SK-N-DZ (cell line): ENCODE measurements at places on chromosomes 7 and 10.
A peak's percentile ranks its signal among the peaks of the same experiment; 100 is the strongest.

- no peak for DNase-seq
These were observed 1.8 kb upstream of the ATG9B start for GRCh38 chr7:151025924-151026671.

DNA sequence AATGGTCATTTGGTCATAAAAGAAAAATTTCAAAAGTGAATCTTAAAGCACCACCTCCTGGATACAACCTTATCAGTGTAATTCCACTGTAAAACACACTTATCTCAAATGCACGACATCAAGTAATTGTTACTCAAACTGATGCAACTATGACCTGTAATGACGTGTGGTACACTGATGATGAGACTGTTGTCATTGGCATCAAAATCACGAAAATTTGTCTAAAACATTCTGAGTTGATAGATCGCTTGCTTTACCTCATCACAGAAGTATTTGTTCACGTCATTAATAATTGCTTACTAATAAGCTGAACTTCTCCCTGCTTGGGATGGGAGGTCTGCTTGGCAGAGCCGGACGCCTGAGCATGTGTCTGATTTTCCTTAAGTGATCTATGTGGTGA, 221.8 kb upstream of the KLF6 start:
- DNase-seq = no peak

- DNase-seq = peak; percentile 13
These were observed 55.5 kb upstream of the LHFPL3 start for GRCh38 chr7:104272767-104273384.

GRCh38 chr10:133060466-133060865, 27.3 kb upstream of the ADGRA1 start:
- DNase-seq = no peak

DNA sequence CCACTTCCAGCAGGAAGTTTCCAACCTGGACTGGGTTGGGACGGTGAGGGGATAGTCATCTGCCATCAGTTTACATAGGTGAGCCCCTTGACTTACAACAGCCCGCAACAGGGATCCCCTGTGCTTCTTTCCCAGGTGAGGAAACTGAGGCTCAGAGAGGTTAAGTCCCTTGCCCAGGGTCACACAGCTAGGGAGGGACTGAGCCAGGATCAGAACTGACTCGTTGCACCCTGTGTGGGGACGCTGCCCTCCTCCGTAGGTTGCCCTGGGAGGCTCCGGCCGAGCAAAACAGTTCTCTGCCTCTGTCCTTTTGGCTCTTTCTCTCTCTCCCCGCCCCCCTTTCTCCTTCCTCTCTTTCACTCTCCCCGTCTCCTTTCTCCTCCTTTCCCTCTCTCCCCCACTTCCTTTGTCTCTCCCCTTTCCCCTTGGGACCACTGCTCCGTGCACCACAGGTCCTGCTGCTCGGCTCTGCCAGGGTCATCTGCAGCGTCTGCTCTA, 117.4 kb upstream of the PPIF start:
- DNase-seq = no peak

DNA sequence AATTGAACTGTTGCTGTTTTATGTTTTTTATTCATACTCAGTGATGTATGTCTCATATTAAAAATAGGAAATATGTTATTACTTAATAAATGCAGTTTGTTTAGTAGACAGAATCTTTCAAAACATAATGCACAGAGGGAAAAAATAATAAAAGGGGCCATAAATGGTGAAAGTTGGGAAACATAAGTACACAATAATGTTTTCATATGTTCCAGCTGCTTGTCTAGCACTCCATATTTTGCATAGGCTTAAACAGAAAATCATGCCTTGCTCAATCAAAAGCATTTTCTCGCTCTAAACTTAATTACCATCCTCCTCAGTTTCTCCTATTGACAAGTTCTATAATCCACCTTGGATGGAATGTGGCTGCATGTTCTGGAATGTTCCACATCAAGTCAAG, 333.2 kb downstream of the PLXNA4 start:
- no peak for DNase-seq

GRCh38 chr10:117960345-117960935, 86.3 kb downstream of the RAB11FIP2 start:
- DNase-seq = no peak

GRCh38 chr7:109044691-109045090, 475.0 kb downstream of the DNAJB9 start:
- DNase-seq = no peak

DNA sequence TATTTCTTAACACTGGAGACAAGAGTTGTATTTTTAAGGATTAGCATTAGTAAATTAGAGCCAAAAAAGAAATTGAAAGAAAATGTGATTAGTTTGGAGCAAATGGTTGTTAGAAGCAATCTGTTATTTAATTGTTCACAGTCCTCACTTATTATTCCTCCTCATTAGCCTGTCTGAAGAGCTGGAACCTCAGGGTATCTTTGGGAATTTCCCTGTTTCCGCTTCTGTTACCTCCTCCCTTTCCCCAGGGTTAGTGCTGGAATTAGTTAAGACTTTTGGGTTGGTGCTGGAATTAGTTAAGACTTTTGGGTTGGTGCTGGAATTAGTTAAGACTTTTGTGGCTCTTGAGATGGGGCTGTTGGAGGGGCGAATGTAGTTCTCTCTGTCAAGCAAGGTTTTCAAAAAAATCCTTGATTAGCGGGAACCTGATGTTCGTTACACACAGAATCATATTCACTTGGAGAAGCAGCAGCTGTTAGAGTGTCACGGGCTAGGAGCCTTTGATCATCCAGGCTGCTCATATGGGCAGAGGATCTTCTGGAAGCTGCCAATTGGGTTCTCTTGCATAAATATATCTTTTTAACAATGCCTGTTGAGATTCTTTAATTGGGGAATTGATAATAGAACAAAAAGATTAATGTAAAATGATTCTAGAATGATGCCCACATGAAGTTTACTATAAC, 251.0 kb upstream of the NPSR1 start:
- DNase-seq = no peak

- DNase-seq = no peak
These were observed 1.8 kb downstream of the GDI2 start for GRCh38 chr10:5811387-5811821.

DNA sequence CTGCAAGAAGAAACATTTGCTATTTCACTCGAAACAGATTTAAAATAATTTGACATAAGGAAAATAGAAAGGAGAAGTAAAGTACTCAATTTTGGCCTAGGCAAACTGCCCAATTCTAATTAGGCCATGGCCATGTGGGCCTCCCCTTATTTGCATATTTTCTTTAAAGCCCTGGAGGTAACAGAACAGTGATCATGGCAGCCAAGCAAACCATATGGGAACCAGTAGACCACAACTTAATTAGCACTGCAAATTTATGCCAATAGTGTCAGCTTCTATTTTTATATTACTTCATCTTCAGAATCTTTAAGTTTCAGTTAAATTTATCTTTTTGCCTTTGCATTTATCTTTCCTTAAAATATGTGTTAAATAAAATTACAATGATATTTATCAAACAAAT, 63.3 kb upstream of the THSD7A start:
- DNase-seq = no peak

DNA sequence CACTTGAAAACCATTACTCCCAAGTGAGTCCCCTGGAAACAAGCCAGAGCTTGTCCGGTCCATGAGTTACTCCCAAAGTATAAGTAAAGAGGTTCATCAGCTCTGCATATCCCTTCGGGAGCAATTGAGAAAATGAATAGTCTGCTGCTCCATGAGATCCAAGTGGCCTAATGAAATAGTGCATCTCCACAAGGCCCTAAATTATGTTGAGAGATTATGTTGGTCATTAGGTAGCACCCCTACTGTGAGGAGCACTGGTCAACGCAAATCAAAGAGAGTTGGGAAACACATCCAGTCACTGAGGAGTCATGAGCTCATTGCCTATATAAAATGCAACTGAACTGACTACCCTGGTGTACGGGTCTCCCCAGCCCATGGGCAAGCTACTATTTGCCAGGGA, 205.5 kb upstream of the AOAH start:
- DNase-seq = no peak

- DNase-seq = no peak
These were observed 214.6 kb upstream of the PFKP start for GRCh38 chr10:2852574-2853323.

DNA sequence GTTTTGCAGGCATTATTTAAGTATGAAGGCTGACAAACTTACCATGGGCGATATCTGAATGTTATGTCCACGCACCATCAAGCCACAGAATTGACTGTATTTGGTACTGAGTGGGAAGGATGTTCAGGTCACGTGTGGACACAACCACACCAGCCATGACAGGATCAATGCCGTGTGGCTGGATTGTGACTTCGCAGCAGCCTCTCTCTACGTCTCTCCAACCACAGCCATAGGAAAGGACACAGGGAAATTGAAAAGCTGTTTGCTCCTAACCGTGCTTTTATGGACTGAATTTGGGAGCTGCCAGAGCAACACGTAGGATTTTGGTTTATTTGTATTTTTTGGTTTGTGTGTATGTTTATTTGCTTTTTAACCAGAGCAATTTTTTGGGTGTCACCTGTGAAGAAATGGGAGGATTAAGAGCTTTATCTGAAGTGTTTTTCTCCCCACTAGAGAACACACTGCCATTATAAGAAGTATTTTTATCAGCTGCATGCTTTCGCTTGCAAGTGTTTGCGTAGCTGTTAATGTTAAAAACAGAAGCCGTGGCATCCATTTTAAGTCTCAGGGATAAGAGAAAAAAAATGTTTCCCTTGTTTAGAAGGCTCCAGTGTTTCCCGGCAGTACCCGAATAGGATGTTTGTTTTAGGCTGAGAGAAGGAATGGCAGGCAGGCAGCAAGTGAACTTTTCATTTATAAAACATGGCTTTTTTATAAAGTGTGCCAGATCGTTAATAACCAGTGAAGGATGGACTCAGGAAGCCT, 401.1 kb upstream of the NFE2L3 start:
- no peak for DNase-seq

DNA sequence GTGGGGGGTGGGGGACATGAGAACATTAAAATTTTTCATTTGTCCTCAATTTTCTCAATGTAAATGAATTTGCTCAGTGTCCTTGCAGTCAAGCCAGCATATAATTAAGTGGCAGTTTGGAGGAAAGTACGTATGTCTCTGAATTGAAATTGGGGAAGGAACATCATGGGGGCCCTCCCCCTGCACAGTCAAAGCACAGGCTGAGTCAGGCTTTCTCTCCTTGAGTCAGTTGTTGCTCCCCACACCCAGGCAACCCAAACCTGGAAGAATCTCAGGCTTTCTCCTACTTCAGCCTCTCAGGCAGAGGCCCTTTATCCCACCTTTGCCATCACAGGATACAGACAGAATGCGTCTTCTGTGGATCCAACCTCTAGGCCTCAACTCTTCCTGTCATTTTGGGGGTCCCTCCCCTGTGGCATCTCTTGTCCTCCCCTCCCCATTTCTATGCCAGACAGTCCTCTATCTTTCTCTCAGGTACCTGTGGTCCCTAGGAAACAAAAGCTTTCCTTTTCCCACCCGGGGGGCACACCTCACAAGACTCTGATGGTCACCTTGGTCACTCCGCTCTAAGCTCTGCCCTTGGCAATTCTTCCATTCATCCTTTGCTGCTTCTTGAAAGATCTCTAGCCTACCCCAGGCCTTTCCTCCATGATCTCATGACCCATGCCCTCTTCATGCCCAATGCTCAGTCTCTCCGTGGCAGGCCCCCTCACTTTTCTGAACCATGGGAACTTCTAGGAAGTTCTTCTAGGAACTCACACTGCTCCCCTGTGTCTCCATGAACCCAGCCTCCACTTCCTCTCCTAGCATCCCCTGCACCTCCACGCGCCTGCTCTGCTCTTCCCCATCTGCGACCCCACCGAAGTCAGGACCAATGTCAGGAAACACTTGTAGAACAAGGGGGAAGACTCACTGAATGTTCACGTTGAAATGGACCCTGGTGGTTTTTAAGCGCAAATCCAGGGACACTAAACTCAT, 40.4 kb downstream of the CREB3L2 start:
- no peak for DNase-seq

- DNase-seq = no peak
These were observed 128.9 kb downstream of the PLXDC2 start for GRCh38 chr10:19944911-19945663.

DNA sequence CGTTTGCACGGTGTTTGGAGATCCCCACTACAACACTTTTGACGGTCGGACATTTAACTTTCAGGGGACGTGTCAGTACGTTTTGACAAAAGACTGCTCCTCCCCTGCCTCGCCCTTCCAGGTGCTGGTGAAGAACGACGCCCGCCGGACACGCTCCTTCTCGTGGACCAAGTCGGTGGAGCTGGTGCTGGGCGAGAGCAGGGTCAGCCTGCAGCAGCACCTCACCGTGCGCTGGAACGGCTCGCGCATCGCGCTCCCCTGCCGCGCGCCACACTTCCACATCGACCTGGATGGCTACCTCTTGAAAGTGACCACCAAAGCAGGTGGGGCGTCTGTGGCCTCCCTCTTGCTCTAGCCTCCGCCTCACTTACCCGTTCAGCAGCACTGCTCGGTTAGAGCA, 173.5 kb downstream of the BMPER start:
- DNase-seq = no peak
